Activated CD4-positive, alpha-beta T cell treated with anti-CD3 and anti-CD28 coated beads for 1 hour (primary cell): ENCODE measurements at places on chromosomes 5 and 9.

DNA sequence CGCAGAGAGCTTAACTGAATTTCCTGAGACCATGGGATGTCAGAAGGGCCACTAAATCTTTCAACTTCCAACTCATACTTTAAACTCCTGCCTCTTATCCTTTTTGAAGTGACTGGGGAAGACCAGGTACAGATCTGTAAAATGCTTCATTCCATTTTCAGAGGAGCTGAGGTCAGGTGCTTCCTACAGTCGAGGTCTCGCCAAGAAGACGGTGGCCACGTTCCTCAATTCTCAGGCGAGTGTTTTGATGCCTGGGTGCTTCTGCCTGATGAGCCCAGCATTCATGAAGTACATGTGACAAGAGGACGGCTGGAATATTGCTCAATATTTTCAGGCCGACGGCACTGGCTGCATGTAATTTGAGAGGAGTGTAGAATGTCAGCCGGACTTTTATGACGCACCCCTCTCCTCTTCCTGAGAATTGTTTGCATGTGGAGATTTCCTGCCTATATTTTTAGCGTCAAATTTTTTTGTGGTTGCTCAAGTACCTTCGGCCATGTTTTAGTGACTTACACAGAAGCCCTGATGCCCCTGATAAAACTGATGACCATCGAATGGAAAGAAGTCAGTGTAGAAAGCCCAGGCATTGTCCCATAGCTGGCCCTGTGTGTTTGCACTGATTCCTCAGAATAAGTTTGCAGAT is 38.8 kb upstream of the GLRX start:
- no peak for DNase-seq

- no peak for DNase-seq
Observed at GRCh38 chr5:82815871-82816270, 261.3 kb downstream of the TMEM167A start.

GRCh38 chr9:126114850-126115460 is 211.7 kb upstream of the MVB12B start:
- DNase-seq, result no peak

DNA sequence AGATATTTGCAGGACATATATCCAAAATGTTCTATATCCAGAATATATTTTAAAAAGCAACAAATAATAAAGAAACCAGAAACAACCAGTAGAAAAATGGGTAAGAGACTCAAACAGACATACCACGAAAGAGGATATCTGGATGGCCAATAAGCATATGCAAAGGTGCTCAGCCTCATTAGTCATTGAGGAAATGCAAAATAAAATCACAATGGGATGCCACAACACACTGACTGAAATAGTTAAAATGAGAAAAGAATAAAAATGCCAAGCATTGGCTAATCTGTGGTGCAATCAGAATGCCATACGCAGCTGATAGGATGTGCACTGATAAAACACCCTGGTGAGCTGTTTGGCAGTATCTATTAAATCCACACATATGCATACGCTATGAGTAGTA is 265.8 kb upstream of the ANKH start:
- DNase-seq, result no peak

DNA sequence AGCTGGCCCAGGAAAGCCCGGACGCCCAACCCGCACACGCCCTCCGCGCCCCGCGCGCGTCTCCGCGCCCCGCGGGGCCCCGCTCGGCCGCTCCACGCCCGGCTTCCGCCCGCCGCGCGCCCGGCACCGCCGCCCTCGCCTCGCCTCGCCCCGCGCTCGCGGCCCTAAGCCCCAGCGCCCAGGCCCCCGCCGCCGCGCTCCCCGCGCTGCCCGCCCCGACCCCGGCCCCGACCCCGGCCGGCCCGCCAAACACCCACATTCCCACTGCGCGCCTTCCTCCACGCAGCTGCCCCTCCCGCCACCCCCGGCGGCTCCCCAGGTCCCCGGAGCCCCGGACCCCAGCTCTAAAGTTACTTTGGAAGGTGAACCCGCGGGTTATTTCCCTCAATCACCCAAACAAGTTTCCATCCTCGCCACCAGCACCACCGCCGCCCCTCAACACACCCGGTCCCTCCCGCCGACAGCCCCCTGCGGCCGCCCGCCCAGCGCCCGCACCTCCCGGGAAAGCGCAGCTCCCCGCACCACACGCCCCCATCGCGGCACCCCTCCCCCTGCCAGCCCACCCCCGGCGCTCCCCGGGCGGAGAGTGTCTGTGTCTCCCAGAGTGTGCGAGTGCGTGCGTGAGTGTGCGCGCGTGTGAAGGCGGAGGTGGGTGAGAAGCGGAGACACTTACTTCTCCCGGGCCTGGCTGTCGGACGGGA is 439 bp downstream of the SSBP2 start:
- DNase-seq, result no peak

DNA sequence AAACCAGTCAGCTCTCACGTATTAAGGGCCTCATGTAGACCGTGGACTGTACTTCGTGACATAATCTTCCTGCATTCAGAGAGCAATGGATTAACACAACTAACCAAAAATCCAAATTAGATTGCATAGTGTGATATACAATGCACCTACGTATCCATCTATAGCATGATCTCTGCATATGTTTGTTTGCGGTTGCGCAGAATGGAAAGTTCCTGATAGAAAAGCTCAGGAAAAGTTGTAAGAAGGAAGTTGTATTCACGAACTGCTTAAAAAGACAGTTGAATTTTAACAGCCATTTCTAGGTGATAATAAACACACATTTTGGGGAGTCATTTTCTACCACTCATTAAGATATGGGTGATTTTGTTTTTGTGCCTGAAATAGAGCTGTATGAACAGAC is 869.0 kb downstream of the TLE4 start:
- no peak for DNase-seq

DNA sequence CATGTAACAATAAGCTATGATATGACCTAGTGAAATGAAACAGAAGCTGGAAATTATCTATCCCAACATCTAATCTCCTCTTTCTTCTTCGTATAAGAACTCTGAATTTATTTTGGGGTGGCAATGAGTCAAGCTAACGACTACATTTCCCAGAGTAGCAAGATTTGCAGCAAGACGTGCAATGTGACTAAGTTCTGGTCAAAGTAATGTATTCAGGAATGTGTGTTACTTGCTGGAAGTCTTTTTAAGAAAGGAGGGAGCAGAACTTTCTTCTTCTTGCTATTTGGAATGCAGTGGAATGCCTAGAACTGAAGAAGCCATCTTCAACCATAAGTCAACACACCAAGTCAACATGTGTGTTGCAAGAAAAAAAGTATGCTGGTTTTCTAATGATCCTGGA is 406.6 kb upstream of the MEF2C start:
- DNase-seq, result no peak

GRCh38 chr9:97503862-97504210 is 2.4 kb downstream of the TMOD1 start:
- DNase-seq, result no peak

DNA sequence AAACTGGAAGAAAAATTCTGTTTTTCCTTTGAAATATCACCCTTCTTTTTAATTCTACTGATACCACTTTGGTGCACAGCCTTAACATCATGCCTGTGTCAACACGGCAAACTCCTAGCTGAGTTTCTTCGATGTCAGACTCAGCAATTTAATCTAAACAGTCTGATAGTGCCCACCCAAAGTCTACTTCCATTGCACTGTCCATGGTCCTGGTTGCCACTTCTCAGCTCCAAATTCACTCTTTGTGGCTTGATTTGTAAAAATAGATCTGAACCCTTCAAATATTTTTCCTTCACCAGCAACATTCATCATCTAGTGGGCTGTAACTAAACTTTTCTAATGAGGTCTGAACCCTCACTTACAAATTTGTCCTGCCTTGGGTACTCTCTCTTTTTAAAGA is 107.8 kb downstream of the NUDT12 start:
- DNase-seq, result no peak

- no peak for DNase-seq
Observed at GRCh38 chr5:170097934-170098333, 7.8 kb upstream of the FOXI1 start.

DNA sequence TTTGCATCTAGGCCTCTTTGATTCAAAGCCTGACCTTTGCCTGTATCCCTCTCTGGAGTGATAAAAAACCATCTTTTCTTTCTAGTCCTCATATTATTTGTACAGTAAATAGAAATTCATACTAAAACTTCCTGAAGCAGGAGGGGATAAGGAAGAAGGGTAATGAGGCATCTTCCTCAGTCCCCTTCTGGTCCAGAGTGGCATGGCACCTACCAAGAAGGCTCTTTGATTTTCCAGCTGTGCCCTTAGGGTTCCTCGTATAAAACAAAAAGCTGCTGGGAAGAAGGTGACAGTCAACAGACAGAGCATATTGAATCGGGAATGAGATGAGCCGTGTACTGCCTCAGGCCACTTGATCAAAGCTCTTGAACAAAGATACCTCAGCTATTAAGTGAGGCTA is 71.9 kb upstream of the SPDL1 start:
- no peak for DNase-seq

DNA sequence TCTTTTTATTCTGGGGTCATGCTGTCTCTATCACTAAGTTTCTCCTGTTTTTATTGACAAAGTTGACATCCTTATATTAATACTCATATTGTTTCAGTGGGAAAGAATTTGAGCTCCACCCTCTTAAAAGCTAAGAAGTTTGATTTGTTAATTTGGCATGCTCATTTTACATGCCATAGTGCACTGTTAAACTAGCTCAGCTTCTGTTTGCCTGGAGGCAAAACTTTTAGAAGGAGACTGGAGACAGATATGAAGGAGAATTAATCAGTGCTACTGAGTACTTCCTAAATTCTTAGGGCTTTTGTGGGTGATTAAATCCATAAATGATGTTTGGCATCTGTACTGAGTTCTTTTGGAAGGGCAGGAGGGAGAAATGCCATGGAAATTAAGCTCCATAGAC is 138.9 kb downstream of the NTRK2 start:
- DNase-seq, result no peak

GRCh38 chr5:158813275-158813674 is 286.4 kb downstream of the EBF1 start:
- DNase-seq, result no peak

DNA sequence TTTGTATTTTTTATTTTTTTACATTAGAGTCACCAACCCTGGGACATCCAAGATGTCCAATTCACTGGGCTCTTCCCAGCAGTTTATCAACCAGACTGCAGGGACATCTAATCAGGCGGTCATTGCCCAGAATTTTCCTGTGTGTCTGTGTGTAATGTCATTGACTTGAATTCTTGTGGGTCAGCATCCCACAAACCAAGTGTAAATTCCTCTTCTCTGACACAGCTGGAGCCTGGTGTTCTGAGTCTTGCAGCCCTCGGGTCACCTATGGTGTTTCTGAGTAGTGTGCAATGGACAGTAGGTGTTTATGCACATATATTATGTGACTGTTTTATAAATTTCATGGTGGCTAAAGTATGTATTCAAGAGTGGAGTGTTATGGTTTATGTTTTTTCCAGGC is 815.7 kb downstream of the SEMA5A start:
- no peak for DNase-seq

GRCh38 chr5:177612215-177612673 is 12.3 kb downstream of the B4GALT7 start:
- DNase-seq, result no peak

DNA sequence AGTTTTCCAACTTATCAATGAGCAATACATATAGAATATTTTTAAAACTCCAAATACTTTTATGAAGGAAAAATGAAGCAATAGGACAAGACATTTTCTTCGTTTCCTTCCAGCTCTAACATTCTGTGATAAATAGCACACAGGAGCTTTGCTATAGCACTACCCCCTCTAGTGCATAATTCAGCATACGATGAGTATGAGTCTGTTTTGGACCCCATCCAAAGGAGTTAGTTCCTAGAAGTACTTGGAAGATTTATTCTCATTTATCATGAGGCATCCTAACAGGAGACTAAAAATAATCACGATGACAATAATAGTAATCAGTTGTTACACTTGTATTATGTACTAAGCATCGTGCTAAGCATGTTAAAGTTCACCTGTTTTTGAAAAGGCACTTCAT is 1061.3 kb upstream of the DMAC1 start:
- no peak for DNase-seq

DNA sequence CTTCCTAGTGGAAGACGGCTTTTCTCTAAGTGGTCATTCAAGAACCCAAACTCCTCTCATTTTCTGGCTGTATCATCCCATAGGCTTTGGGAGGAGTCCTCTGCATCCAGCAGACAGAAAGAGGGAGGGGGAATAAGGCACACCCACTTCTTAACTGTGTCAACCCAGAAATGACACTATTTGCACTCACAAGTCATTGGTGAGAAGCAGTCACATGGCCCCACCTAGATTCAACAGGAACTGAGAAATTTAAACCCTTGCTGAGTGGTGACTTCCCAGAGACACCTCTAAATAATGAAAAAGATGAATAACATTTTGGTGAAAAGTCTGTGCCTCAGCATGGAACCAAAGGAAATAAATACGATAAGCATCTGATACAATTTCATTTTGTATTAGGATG is 120.0 kb downstream of the MCTP1 start:
- DNase-seq, result no peak

- no peak for DNase-seq
Observed at GRCh38 chr5:94355811-94356210, 262.6 kb downstream of the KIAA0825 start.

- no peak for DNase-seq
Observed at GRCh38 chr5:9467199-9468059, 78.4 kb downstream of the SEMA5A start.

DNA sequence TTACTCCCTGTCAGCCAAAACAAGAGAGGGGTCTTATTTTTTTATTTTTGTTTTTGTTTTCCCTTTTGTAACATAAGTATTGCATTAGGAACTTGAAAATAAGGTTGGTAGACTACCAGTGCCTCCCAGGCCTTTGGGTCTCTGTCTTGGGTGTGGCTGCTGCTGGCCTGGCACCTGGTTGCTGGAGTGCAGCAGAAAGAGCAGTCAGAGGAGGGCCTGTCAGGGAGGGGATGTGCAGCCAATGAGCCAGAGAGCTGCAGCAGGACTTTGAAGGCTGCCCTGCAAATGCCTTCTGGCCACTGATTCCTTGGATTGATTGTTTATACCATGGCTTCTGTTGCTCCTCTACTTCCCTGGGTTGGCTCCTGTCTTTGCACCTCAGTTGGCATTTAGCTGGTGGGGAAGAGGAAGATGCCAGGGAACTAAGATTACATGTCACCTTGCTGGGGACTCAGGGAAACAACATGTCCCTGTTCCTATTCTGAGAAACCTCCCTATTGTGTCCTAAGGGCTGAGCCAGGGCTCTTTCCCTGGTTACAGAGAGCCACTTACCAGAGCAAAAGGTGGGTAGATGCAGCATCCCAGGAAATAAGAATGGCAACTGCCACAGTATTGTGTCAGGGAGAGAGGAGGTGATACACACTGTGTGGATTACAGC is 66.6 kb downstream of the ANGPTL2 start:
- DNase-seq, result no peak

GRCh38 chr5:89028595-89029285 is 145.8 kb upstream of the MEF2C start:
- no peak for DNase-seq

DNA sequence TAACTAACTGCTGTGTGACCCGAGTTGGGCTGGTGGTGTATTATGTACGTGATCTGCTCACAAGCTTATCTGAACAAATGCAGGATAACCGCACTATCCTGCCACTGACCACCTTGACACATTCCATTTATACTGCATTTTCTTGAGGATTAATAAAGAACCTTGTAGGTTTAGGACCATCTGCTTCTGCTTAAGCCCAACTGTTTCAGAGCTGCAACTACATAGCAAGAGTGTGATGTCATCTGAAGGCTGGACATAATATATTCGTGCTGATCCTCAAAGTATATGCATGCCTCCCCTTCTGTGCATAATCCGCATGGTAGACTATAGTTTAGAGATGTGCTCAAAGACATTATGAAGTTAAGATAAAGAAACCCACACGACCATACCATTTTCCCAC is 435.9 kb downstream of the BNC2 start:
- DNase-seq, result no peak
